ENCODE measurements at places on chromosomes 2 and 18.

DNA sequence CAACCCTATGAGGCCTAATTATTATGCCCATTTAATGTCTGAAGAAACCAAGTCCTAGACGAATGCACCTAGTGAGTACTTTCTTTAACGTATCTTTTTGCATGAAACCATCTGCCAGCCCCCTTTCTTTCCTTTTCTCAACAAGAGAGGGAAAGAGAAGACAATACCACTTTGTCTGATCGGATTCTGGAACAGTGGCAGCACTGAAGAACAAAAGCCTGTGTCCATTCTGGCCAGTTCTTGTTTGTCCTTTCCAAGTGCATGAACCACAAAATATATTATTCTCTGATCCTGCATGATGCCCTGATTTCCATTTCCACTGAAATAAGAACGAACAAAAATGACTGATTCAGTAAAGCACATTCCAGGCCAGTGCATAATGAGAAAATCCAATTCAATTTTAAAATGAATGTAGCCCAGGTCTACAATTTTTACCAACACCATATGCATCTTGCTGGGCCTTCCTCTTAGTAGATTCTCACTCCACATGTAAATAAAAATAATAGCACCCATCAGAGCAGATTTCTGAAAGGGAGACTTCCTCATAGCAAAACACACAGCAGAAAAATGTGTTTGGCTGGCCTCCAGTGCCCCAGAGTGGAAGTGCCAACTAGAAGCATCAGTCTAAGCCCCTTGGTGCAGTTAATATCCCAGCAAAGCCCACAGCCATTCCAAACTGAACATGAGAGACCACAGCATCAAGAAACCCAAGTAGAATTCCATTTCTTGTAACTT, 422.6 kb upstream of the ID2 start:
- DNase-seq: no peak

- no peak for DNase-seq
Observed at GRCh38 chr2:237205043-237205541, 119.4 kb downstream of the COPS8 start.

- DNase-seq: no peak
Observed at GRCh38 chr2:119384971-119385370, 18.2 kb downstream of the DBI start.

- no peak for DNase-seq
Observed at GRCh38 chr2:144424559-144425240, 95.2 kb downstream of the ZEB2 start.

DNA sequence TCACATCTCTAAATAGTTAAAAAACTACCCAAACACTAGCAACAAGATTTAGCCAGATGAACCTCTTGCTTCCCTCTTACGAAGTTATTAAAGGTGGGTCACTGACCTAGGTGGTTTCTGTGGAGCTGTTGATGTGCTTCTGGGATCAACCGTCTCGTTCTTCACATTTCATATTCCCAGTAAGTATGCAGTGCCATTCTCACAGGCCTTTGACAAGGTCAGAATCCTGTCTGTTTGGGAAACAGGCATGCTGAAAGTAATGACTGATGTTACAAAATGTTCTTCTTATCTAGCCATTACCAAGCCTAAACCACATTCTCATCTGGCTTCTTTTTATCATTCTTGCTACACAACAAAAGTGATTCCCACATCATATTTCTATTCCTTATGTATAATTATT, 70.3 kb downstream of the WDR7 start:
- DNase-seq: peak; percentile 16

GRCh38 chr2:237096911-237097310, 11.2 kb downstream of the COPS8 start:
- DNase-seq: peak; percentile 88

DNA sequence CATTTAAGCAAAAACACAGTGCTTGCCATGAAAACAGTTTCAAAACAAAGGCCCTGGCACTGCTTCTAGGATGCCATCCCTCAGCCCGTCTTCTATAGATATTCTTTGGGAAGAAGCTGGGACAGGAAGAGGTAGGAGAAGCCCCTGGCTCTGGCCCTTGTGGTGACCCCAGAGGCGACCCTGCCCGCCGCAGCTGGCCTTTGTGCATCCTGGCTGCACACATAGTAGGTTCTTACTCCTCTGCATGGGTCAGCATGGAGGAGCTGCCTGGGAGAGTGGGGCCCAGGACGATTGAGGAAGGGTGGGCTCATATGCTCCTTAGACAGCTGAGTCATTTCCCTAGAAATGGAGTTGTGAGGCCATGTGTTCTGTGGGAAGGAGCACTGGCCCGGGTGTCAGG, 44.4 kb upstream of the OTOF start:
- DNase-seq: peak; percentile 17

- no peak for DNase-seq
Observed at GRCh38 chr2:23124214-23124750, 260.7 kb upstream of the KLHL29 start.

Data from cardiac fibroblast (primary cell).